Stimulated activated CD4-positive, alpha-beta T cell treated with anti-CD3 and anti-CD28 coated beads, Interleukin-1b, Interleukin-23, amount 100 ng/mL, for 1 hour (primary cell): ENCODE measurements at places on chromosomes 12 and 14.

GRCh38 chr12:79522257-79522988 lies 168.3 kb downstream of the PAWR start:
- DNase-seq, result no peak

DNA sequence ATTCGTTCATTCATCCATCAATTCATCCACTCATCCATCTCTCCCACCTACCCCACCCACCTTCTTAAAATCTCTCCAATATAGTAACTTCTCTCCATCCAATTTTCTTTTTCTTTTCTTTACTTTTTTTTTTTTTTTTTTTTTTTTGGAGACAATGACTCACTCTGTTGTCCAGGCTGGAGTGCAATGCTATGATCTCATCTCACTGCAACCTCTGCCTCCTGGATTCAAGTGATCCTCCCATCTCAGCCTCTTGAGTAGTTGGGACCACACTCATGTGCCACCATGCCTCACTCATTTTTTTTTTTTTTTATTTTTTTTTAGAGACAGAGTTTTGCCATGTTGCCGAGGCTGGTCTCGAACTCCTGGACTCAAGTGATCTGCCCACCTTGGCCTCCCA lies 118.4 kb downstream of the SUDS3 start:
- no peak for DNase-seq

DNA sequence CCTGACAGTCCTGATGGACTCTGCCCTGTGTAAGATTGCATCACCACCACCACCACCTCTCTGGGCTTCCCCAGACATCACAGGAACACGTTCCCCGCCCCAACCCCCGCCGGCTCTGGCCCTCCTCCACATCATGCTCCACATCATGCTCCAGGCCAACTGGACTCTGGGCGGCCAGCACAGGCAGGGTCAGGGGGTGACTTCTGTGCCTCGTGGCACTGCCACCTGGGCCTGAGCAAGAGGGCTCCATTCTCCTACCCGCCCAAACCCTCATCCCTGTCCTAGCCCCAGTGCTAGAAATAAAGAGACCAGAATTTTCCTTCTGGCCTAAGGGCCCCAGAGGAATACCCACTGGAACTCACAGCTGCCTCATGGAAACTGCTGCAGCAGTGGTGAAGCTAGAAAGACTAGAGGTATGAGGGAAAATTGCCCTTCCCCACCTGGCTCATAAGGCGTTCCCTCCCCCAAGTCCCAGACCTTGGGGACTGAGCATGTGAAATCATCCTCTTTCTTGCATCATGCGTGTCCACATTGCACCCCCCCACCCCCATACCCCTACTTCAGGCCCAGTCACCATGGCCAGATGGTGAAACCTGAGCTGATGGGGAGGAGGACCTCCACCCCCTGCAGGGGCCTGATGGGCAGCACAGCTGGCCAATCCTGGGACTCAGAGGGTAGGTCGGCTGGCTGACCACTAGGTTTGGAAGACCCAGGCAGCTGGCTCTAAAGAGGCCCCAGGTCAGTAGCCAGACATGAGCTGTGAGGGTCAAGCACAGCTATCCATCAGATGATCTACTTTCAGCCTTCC lies at the start of gene INHBE:
Gene INHBE, plus strand, starts transcription at position 742 of the 808 bp plus-strand sequence. CDS start 230 bp downstream, outside the sequence.
- no peak for DNase-seq

GRCh38 chr12:116434155-116435011 lies 124.8 kb upstream of the MAP1LC3B2 start:
- DNase-seq, result no peak

- no peak for DNase-seq
Observed at GRCh38 chr12:133231001-133231400, 4.7 kb downstream of the ANHX start.

- no peak for DNase-seq
Observed at GRCh38 chr12:54654926-54655325, 6.8 kb upstream of the DCD start.

DNA sequence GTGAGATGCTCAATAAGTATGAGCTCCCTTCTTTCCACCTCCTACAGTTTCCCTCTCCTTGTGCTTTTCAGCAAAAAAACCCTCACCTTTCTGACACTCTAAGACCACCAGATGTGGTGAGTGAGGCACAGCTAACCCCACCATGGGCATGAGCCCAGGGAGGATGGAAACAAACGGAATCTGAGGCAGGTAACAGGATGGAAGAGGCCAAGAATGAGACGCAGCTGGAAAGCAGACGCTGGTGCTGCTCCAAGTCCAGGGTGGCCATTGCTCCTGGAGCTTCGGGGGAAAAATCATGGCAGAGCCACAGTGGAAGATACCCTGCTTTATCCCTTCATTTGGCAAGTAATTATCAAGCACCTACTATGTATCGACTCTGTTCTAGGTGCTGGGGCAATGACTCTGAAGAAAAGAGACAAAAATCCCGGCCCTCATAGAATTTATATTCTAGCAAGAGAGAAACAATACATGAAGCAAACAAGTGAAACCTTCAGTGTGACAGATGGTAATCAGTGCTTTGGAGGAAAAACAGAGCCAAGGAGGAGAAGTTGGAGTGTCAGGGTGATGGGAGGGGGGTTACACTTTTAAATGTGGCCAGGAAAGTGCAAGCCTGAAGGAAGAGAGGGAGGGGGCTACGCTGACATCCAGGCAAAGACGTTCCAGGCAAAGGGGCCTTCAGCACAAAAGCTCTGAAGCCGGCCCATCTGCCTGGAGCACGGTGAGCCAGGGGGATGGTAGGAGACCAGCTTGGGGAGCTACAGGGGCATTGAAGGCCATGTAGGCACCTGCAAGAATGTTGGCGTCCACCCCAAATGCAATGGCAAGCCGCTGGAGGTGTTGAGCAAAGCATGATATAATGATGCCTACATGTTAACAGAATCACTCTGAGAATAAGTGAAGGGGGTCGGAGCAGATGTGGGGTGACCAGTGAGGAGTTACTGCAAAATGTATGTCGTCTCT lies 154.2 kb downstream of the DPF3 start:
- DNase-seq, result no peak

GRCh38 chr14:99596772-99597171 lies 7.2 kb downstream of the CCDC85C start:
- no peak for DNase-seq

GRCh38 chr12:130427381-130427887 lies 89.7 kb downstream of the PIWIL1 start:
- no peak for DNase-seq
